WTC11 (cell line): ENCODE measurements at places on chromosomes 2 and 18. TPM values are rescaled to one million over a fixed set of nuclear protein-coding genes. Genes with fewer than 3 reads are reported as not detected.

The WDCP gene
- 30.5 to 33.6 TPM (median 31.9 TPM) in 3 replicates for total RNA-seq

The DRC1 gene
- 0.55 TPM in 1 of 3 replicates, not detected in the others for total RNA-seq

The ABCB11 gene
- total RNA-seq, result 0.02 to 0.77 TPM (median 0.02 TPM) in 3 replicates

The GPAT2 gene
- total RNA-seq, result 0.20 to 0.66 TPM (median 0.55 TPM) in 3 replicates

The AGXT gene
- total RNA-seq, result 0.16 to 0.37 TPM (median 0.24 TPM) in 3 replicates

The ADCYAP1 gene
- total RNA-seq, result not detected in 3 replicates
